NCI-H1417 treated with DMSO at 0.1 percent for 48 hours (cell line): ENCODE measurements at places on chromosomes 7 and 10.

DNA sequence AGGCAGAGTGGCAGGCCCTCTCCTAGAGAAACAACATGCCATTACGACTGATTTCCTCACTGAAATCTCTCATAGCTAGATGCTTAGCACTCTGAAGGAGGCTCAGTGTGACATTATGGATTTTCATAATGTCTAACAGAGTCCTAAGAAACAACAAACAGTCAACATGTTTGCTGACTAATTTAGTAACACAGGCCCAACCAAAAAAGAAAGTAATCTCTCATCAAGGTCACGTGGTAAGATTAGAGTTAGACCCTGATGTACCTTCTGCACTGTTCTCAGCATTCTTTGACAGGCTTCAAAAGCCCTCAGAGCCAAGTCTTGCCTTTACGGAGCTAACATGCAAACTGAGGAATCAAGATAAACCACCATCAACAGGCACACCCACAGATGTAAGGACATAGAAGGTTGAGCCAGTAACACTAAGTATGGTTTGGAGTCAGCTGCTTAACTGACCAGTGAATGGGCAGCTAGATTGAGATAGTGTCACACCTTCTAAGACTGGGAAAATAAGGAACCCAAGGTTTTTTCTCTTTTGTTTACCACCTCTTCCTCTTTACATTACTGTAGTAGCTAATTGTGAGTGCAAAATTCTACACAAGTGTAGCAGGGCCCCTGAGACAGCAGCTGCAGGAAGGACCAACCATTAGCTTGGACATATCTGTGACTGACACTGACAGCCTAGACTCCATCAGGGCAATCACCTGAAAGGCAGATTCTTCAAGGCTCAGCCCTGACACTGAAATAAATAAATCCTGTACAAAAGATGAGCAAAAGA, 15.3 kb upstream of the KCNIP2 start:
- DNase-seq, result no peak

- DNase-seq, result no peak
Observed at GRCh38 chr7:1647961-1648672, 22.0 kb upstream of the ELFN1 start.

DNA sequence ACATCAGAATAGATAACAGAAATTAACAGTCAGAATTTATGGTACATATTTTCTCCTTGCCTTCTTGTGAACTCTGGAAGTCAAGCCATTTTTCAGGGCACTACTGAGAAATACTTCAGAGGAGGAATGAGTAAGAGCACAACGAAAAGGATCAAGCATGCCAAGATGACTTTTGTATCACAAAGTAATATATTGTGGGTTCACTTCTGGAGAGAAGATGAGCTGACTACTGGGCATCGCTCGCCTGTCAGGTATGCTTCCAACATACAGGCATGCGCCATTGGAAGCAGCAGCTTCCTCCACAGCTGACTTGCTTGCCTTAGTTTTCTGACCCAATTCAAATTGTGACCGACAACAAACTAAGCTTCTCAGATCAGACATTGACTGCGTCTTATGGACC, 137.3 kb downstream of the VTI1A start:
- no peak for DNase-seq

DNA sequence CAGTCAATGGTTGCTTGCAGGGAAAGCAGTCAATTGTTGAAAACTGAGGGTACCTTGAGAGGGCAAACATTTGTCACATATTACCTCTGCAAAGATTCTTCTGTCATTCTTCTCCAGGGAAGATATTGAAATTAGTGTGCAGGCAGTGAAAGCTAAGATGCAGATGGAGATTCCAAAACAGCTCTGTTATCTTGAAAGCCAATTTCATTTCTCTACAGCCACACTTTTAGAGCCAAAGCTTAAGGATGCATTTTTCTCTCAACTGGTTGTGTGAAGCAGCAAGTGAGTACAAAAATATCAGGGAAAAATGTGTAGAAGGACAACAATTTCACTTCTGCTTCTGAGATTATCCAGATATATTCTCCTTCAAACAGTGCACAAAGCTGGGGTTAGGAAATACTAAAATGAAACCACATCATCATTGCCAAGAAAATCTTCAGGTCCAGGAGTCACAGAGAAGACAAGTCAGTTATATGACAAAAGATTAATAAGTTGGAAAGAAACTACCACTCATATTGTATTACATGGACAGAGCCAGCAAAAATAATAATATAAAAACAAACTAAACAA, 16.3 kb downstream of the SGMS1 start:
- no peak for DNase-seq

DNA sequence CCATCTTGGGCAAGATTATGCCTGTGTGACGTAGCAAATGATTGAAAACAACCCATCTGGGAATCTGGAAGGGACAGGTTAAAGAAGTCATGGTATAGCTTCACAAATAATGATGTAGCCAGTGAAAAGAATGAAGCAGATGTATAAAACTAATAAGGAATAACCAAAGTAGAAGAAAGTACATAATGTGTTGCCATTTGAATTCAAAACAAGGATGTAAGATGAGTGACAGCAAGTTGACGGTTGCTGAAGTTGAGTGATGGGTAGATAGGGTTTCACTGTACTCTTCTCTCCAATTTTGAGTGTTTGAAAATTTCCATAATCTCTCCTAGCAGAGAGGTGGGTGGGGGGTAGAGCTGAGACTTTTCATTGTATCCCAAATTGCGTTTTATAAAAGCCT, 133.6 kb downstream of the FANK1 start:
- DNase-seq, result no peak

GRCh38 chr7:776992-777727, 50.1 kb upstream of the PRKAR1B start:
- DNase-seq, result no peak

- no peak for DNase-seq
Observed at GRCh38 chr7:26156451-26157420, 4.7 kb downstream of the NFE2L3 start.

GRCh38 chr7:21086688-21087087, 300.0 kb upstream of the SP8 start:
- DNase-seq, result no peak

- no peak for DNase-seq
Observed at GRCh38 chr7:78690174-78690573, 763.3 kb downstream of the MAGI2 start.

DNA sequence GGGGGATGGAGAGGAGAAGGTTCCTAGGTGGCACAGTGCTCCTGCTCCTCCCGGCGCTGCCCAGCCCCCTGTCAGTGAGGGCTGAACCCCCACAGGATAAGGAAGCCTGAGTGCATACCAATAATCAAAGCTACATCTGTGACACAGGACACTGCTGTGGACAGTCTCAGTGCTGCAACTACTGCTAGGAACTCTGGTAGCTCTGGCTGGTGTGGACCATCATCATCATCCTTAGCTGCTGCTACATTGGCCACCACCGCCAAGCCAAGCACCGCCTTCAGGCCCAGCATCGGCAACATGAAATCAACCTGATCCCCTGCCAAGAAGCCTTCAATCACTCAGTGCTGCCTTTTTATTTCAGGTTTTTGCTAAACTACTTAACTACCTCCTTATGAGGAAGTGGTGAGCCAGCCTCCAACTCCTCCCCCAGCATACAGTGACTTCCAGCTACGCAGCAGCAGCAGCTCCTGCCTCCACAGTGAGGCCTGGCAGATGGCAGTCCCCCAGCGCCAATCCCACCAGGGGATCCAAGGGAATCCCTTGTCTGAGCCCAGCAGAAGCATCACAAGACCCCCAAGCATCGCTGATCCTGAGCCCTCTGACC, 32.1 kb upstream of the SLC26A4 start:
- no peak for DNase-seq

DNA sequence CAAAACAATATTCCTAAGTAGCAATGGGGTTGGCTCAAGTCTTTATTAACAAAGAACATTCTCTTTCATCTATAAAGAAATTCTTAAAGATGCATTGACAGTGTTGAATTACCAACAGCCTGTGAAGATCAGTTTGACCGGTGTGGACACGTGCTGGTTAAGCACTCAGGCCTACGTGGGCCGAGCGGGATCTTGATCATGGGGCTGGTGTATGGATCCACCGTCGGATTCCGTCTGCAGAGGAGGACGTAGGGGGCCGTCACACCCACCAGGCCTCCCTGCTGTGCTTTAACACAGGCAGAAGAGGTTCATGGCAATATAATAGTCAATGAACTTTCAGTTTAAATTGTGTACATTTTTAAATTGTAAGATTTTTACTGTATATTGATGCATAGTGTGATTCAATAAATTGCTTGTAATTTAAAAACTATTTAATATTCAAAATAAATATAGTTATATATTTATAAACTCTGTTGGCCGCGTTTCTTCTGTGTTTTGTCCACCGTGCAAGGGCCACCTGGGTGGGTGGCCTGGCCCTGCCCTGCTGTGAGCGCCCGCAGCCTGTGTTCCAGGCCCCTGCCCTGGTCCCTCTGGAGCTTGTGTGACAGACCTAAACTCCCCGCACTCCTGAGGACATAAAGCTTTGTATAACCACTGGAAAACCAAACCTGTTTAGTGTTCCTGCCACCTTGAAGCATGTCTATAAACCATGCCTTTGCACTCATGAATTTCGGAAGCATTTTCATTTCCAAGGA, 1.9 kb upstream of the BHLHA15 start:
- no peak for DNase-seq

- no peak for DNase-seq
Observed at GRCh38 chr10:78247821-78248220, 214.2 kb downstream of the RPS24 start.

GRCh38 chr7:149562602-149563001, 65.0 kb upstream of the ZNF746 start:
- no peak for DNase-seq

- DNase-seq, result no peak
Observed at GRCh38 chr7:17534348-17534747, 235.9 kb downstream of the AHR start.

DNA sequence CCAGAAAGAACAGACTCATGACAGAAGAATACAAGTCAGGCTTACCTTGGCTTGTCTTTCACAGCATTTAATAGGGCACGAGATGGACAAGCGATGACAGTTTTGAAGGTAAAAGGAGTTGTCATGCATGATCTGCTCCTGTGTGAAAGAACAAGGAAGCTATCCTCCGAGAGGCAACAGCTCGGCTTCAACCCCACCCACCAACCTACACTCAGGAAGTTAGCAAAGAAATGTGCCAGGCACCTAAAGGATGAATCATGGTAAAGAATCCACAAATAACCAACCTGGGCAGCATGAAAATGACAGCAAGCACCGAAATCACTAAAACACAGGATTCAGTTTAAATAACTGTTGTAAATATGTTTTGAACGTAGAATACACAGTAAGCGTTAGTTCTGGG, 700.2 kb downstream of the TYW1 start:
- no peak for DNase-seq

- no peak for DNase-seq
Observed at GRCh38 chr10:133242611-133243356, 5.1 kb downstream of the VENTX start.

DNA sequence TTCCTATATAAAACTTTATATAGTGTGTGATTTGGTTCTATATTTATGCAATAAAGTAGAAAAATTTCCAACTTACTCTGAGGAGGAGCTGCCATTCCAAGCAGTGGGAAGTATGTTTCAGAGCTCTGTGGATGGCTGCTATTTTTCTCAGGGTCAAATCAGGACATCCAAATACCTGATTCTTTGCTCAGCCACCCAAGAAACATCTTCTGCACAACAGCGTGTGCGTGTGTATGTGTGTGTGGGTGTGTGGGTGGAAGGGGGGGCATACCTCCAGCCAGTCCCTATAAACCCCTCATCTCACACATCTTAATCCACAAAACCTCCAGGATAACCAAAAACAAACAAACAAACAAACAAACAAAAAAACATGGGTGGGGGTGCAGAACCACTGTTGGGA, 66.3 kb upstream of the EMX2 start:
- no peak for DNase-seq

DNA sequence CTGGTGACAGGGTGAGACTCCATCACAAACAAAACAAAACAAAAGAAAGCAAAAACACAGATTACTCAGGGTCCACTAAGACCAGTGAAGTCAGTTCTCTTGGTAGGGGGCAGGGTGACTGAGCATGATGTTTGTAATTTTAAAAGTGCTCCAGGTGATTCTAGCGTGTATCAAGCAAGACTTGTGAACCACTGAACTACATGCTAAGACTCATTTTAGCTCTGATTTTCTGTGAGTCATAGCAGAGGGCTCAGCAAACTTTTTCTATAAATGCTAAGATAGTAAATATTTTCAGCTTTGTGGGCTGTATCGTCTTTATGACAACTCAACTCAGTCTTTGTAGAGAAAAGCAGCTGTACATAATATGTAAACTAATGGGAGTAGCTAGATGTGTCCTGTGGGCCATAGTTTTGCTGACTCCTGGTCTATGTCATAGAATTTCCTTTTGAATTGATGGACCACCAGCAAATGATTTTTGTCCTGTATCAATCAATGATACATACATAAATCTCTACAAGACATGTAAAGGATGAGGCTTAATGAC, 141.3 kb downstream of the CFTR start:
- no peak for DNase-seq

GRCh38 chr7:81986723-81987470, 217.1 kb upstream of the HGF start:
- no peak for DNase-seq

- no peak for DNase-seq
Observed at GRCh38 chr10:14660831-14661230, 113.9 kb downstream of the FAM107B start.

DNA sequence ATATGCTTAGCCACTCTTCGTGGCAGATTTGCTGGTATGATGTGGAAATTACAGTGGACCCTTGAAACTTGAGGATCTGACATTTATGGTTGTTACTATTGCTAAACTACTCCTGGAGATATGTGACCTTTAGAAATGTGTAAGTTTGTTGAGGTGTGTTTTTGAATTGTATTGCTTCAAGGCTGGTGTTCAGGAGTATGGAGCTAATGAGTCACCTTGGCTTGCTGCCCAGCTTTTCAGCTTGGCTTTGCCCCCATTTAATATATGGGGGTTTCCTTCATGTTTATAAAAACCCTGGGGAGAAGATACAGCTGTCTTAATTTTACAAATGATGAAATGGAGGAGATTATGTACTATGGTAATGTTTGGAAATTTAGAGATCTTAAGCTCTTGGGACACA, 11.6 kb downstream of the HBP1 start:
- DNase-seq, result no peak
